ENCODE measurements at places on chromosomes 13 and 19.

DNA sequence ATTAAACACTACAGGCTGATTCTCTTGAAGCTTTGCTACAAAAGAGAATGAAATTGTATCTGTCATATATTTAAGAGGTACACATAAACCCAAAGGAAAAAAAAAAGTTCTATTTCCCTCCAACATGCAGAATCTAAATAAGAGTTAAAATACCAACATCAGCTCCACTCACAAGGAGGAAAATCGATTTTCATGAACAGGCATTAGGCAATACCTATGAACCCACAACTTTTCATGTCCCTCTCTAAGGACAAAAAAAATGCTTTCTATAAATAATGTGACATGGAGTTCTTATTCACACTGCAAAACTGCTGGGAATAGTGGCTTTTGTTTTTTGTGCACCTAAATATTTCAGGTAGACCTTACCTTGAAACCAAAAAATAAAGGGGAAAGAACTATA lies 192.5 kb downstream of the KLF12 start:
- no peak for DNase-seq

GRCh38 chr19:11165486-11166030 lies 10.0 kb upstream of the SPC24 start:
- DNase-seq: no peak

DNA sequence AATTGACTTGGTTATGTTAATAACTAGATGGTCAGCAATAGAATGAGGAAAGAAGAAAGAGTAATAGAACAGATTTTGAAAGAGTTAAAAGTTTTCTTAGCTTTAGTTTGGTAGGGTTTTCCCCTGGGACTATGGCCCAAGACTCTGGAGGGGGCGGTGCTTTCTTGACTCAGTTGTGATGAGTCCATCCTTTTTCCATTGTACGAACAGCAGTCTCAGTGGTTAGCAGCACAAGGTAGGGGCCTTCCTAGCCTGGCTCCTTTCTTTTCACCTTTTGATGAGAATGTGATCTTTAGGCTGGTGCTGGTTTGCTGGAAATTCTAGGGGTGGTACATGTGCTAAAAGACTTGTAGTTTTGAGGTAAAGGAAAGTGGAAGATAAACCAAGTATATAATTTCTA lies 38.8 kb downstream of the ZNF506 start:
- DNase-seq: no peak

DNA sequence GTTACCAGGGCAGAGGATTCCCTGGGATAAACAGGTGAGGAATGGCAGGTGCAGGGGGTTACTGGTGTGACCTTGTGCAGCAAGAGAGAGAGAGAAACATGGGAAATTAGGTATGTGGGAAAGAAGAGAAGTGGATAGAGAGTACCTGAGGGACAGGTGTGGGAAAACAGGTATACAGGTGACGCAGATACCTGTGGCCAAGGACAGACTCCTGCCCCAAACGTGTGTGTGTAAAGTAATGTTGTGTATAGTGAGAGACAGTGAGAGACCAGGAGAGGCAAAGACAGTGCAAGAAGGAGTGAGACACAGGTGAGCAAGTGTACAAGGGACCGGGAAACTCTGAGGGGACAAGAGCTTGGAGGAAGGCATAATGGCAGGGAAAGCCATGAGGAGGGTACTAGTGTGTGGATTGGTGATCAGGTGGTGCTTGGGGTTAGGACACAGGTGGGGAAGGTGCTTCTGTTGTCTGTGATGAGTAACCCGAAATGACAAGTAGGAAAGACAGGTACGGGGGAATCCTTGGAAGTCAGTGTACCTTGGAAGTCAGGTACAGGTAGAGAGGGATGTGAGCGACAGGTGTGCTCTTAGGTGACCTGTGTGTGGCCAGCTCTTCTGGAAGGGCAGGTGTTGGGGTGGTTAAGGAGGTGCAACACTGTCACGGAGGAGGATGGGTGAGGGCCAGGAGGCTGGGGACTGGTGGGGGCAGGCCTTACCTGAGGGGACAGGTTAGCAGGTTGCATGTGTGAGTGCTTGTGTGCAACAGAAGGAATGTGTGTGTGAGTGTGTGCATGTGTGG lies 2.8 kb downstream of the ERFL start:
- no peak for DNase-seq

- DNase-seq: no peak
Observed at GRCh38 chr13:77548095-77548494, 12.6 kb downstream of the SCEL start.

DNA sequence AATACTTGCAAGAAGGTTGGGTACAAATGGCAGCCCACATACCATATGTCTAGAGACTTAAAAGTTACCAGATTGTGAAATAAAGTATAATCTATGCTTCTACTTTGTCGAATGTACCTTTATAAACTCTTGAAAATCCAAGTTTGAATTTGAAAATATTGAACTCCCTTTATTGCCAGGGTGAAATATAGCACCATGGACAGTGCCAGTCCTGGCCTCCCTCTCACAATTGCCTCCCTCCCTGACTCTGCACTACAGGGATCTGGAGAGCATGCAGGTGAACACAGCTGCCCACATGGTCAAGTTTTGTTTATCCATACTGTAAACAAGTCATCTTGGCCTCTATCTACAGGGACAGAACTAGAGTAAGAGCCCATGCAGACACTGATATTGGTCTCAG lies 394.1 kb upstream of the SLITRK6 start:
- DNase-seq: no peak

DNA sequence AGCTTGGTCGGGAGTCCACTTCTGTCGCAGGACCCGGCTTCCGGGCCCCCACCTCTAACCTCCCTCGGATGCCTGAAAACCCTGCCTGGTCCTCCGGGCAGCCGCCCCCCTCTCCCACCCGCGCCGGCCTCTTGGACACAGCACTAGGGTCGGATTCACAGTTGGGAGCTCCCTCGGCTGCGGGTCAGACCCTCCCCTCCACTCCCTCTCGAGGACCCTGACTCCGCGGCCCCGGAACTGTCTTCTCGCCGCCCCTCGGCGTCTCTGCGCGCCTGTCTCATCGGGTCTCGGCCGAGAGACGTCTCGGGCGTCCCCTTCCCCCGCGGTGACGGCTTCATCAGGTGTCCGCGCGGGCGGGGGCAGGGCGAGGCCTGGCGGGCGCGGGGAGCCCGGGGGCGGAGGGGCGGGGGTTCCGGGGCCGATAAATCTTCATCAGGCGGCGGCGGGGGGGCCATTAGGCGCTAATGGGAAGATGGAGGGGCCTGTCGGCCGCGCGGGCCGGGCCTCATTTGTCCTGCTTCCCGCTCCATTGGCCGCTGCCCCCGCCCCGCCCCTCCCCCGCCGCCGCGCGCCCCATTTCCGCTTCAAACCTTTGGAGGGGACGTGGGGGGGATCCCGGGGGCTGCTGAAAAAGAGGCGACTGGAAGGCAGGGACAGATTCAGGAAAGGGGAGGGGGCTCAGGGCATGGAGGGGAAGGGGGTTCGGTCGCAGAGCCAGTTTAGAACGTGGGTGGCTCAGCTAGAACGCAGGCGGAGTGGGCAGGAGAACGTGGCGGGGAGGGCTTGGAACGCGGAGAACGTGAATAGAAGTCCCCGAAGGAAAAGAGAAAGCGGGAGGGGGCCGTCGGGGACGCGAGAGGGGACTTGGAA lies 11.8 kb upstream of the ERFL start:
- peak; percentile 45 for DNase-seq

GRCh38 chr19:29445246-29445645 lies 80.5 kb upstream of the VSTM2B start:
- no peak for DNase-seq

- DNase-seq: no peak
Observed at GRCh38 chr13:49571299-49572240, 13.8 kb downstream of the RCBTB1 start.

- no peak for DNase-seq
Observed at GRCh38 chr13:75468602-75469001, 13.4 kb downstream of the TBC1D4 start.

DNA sequence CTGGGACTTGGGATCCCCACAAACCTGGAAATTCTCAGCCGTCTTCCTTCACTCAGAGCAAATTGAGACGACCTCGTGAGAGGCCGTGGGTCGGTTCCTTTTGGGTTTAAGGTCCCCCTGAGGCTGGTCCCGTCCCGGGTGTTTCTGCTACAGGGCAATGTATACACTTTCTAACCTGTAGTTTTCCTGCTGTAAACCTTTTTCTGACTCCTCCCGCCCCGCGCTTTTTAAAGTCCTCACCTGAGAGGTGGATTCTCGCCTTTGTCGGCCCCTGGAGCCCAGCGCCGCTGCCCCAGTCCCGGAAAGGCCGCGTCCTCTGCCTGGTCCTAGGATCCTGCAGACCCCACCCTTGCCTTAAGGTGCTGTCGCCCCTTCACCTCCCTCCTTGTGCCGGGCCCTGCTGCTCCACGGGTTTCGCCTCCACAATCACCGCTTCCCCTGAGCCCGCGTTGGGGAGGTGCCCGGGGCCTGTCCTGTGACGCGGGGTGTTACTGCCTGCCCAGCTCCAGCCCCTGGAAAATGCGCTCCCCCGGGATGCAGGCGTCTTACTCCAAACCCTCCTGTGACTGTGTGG lies 391 bp downstream of the ZNF761 start:
- peak; percentile 1 for DNase-seq

GRCh38 chr19:29529646-29530539 lies 4.1 kb downstream of the VSTM2B start:
- no peak for DNase-seq

- DNase-seq: peak; percentile 14
Observed at GRCh38 chr19:50693064-50693975, 26.3 kb downstream of the SHANK1 start.

- no peak for DNase-seq
Observed at GRCh38 chr13:28031220-28031895, 42.9 kb upstream of the URAD start.

DNA sequence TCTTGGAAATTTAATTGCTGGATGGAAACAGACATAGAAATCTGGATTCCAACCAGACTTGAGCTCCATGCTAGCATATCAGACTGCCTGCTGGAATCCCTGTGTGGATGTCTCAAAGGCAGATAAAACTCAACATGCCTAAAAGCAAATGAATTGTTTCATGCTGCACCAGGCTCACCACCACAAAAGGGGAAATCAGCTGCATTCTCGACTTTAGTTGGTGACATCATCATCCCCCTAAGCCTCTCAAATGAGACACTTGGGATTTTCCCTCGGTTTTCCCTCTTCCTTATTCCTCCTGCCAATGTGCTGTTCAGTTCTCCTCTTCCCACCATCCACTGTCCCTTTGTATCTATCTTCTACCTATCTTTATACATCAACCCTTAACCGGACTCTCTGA lies 134.3 kb downstream of the ZDHHC20 start:
- DNase-seq: no peak

- no peak for DNase-seq
Observed at GRCh38 chr19:7879111-7879807, 5.1 kb upstream of the PRR36 start.

- DNase-seq: peak; percentile 83
Observed at GRCh38 chr19:12757544-12758274, 6.1 kb downstream of the BEST2 start.

- no peak for DNase-seq
Observed at GRCh38 chr13:27053902-27054595, 117.6 kb downstream of the USP12 start.

DNA sequence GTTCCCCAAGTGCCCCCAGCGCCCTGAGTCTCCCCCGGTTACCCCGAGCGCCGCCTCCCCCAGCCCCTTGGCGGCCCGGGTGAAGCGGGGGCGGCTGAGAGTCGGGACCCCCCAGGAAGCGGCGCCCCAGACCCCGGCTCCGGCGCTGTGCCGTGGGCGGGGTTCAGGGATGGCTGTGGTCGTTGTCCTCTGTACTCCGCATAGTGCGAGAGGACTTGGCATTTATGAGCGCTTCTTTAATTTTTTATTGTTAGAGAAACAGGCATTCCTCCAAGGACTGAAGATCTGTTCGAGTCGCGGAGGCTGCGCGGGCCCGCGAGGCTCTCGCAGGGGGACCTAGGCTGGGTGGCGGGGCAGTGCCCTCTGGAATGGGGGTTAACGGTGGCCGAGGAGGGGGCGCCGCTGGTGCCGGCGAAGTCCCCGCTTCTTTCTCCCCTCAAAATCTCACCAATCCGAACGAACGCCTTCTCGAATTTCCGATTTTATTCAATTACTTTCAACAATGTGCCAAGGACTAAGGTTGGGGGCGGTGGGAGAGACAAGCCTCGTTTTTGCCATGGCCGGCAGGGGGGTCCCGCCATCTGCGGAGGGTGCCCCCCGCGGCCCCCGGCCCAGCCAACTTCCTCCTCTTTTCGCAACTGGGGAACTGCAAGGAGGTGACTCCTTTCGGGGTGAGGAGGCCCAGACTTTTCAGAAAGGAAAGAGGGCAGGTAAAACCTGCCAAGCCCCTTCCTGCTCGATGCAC lies 596 bp upstream of the GJB2 start:
- no peak for DNase-seq

GRCh38 chr19:35142606-35143230 lies 337 bp upstream of the FXYD7 start:
- DNase-seq: no peak

DNA sequence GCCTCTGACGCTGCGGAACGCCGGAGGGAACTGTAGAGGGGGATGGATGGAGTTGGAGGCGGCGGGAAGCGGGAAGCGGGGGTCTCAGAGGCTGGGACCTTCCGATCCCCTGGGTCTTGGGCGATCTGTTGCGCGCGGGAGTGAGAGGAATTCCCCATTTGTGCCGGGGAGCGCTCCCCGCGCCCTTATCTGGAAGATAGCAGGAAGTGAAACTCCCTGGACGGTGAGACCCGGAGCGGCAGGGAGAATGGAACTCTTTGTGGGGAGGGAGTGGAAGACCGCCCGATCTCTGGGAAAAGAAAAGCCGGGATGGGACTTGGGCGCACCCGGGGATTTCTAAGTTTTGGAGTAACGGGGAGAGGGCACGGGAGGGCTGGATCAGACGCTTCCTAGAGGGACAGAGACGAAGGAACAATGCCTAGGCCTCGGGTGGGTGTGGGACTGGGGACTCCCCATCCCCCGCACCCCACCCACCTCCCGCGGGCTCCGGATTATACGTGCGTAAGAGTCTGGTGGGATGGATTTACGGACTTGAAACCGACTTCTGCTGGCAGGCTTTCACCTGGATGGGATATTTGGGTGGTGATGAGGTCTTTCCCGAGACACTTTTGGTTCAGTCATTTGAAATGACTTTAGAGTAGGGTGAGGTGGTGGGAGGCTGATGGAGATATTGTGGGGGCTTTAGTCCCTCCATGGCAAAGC lies 495 bp downstream of the LSR start:
- no peak for DNase-seq

DNA sequence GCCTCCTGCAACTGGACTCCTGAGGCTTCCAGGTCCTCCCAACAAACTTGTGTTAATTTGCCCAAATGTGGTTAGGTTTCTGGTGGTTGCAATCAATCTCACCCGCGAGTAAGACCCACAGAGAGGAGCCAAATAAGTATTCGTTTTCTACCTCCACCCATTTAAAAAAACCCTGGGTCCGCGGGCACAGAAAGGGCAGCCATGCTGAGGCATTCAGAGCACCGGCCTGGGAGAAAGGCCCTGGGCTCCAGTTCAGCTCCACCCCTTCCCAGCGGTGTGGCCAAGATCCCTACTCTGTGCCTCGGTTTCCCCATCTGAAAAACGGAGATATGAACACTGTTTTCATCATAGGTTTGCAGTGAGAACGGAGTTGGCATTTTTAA lies 56.9 kb downstream of the PEPD start:
- no peak for DNase-seq

DNA sequence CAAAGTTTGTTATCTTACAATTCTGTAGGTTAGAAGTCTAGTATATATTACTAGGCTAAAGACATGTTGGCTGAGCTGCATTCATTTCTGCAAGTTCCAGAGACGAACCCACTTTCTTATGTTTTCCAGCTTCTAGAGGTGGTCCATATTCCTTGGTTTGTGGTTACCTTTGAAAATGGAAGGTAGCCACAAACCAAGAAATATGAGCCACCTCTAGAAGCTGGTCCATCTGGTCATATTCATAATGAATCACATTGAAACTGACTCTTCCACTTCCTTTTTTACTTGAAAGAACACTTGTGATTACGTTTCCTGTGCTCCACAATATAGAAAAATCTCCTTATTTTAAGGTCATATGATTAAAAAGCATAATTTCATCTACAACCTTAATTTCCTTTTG lies 943.0 kb upstream of the PCDH9 start:
- no peak for DNase-seq
